ENCODE measurements at places on chromosomes 7 and 10. TPM values are rescaled to one million over a fixed set of nuclear protein-coding genes. Genes with fewer than 3 reads are reported as not detected.

Gene TBC1D12
- total RNA-seq: 4.8 TPM

Gene SP8
- total RNA-seq: not detected

Gene NODAL
- total RNA-seq: 0.11 TPM

Gene SSMEM1
- total RNA-seq: not detected

Gene EEPD1
- 1.0 TPM for total RNA-seq

Gene CYP2C19
- not detected for total RNA-seq

Gene CNNM1
- not detected for total RNA-seq

Gene MYOZ1
- total RNA-seq: 0.66 TPM

Gene TRIM74
- 0.31 TPM for total RNA-seq

Gene HOXA4
- not detected for total RNA-seq

Gene OGDH
- total RNA-seq: 104 TPM

Gene PLPP4
- 0.26 TPM for total RNA-seq

Gene MKX
- not detected for total RNA-seq

Gene ZNF485
- total RNA-seq: 4.1 TPM

Gene RRP12
- total RNA-seq: 48.3 TPM

Gene ANKRD22
- total RNA-seq: 0.48 TPM

Data from GM12878 (cell line).